ENCODE measurements at places on chromosomes 2 and 18. TPM values are rescaled to one million over a fixed set of nuclear protein-coding genes. Genes with fewer than 3 reads are reported as not detected.

SLC14A1 gene
- total RNA-seq: 18.2 TPM

ZAP70 gene
- not detected for total RNA-seq

SNTG2 gene
- total RNA-seq: not detected

NOSTRIN gene
- under 0.01 TPM for total RNA-seq

CYS1 gene
- 0.14 TPM for total RNA-seq

ESPNL gene
- 0.57 TPM for total RNA-seq

ARHGAP25 gene
- total RNA-seq: 0.44 TPM

SCYGR4 gene
- not detected for total RNA-seq

ANKRD53 gene
- total RNA-seq: 0.72 TPM

PIEZO2 gene
- total RNA-seq: 23.2 TPM

RNF181 gene
- 147 TPM for total RNA-seq

RBKS gene
- 1.1 TPM for total RNA-seq

RFTN2 gene
- not detected for total RNA-seq

WDSUB1 gene
- 9.0 TPM for total RNA-seq

AMER3 gene
- total RNA-seq: not detected

NOL4 gene
- not detected for total RNA-seq

ABCB11 gene
- not detected for total RNA-seq

ABCB6 gene
- 24.8 TPM for total RNA-seq

NCKAP5 gene
- total RNA-seq: 21.6 TPM

DYTN gene
- not detected for total RNA-seq

DYSF gene
- 0.43 TPM for total RNA-seq

MAL gene
- total RNA-seq: not detected

TRAK2 gene
- 30.0 TPM for total RNA-seq

VAMP5 gene
- 22.8 TPM for total RNA-seq

IER3IP1 gene
- total RNA-seq: 23.9 TPM

BCL11A gene
- total RNA-seq: 1.6 TPM

REG1B gene
- total RNA-seq: not detected
